ENCODE measurements at places on chromosomes 11 and 22.

GRCh38 chr11:110095554-110095953 is 2.4 kb downstream of the ZC3H12C start:
- DNase-seq = no peak

GRCh38 chr11:30424321-30424720 is 101.4 kb downstream of the ARL14EP start:
- DNase-seq = no peak

GRCh38 chr11:28837599-28837998 is 729.4 kb downstream of the METTL15 start:
- DNase-seq = no peak

GRCh38 chr11:7593481-7593880 is 79.7 kb downstream of the PPFIBP2 start:
- no peak for DNase-seq

DNA sequence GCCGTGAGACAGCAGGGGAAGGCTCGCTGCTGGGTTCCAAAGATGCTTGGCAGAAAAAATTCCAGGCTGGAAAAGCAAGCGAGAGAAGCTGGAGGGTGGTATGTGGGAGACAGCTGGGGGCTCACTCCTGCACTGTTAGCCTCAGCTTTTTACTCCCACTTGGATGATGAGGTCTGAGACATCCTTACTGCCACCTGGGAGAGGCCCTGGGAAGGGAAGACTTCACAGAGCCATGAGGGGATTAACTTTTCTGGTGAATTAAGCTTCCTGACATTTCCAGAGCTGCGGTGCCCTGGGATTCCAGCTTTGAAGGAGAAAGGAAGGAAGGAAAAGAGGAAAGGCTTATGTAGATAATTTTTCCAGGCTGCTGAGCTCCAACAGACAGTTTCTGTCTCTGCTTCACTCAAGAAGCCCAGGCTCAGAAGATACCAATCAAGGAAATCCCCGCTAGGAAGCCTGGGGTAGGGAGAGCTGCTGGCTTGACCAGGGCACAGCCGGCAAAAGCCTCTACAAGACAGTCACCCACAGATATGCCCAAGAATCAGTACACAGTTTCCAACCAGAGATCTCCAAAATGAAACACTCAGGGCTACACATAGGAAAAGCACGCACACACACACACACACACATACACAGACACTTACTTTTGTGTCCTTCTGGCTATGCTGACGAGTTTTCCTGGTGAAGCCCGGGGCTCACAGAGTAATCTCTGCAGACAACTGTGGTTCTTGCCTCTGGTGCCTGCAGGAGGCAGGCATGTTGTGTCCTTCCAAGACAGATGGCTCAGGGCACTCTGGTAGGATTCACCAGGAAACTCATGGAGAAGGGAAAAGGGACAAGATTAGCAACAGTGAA is 907 bp downstream of the MCHR1 start:
- DNase-seq = no peak

GRCh38 chr11:35349897-35350296 is 69.5 kb downstream of the SLC1A2 start:
- no peak for DNase-seq

GRCh38 chr11:9210224-9210921 is 54.8 kb downstream of the DENND5A start:
- DNase-seq = no peak
